Stimulated activated CD8-positive, alpha-beta memory T cell treated with anti-CD3 and anti-CD28 coated beads, Interleukin-4, amount 100 ng/mL, for 1 hour (primary cell): ENCODE measurements at places on chromosomes 5 and 9.

DNA sequence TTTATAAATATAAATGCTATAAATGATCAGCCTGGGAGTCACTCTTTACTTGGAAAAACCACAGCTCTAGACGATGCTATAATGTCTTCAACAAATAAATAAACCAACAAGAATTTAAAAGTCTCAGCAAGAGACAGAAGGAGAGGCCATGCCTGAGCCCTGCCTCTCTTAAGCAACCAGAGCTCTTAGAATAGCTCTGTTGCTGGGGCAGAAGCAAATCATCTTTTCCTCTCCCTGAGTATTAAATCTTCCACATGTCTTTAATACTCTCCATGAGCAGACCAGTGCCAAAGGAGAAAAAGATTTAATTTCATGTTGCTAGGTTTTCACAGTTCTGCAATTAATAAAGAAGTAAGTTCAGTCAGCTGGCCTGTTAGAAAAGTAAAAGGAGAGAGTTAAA lies 408.0 kb upstream of the SLC30A5 start:
- no peak for DNase-seq

- no peak for DNase-seq
Observed at GRCh38 chr9:21322911-21323461, 12.2 kb downstream of the KLHL9 start.

- DNase-seq = no peak
Observed at GRCh38 chr9:130450344-130451003, 5.7 kb downstream of the ASS1 start.

- no peak for DNase-seq
Observed at GRCh38 chr5:76737846-76738245, 21.9 kb downstream of the F2R start.

DNA sequence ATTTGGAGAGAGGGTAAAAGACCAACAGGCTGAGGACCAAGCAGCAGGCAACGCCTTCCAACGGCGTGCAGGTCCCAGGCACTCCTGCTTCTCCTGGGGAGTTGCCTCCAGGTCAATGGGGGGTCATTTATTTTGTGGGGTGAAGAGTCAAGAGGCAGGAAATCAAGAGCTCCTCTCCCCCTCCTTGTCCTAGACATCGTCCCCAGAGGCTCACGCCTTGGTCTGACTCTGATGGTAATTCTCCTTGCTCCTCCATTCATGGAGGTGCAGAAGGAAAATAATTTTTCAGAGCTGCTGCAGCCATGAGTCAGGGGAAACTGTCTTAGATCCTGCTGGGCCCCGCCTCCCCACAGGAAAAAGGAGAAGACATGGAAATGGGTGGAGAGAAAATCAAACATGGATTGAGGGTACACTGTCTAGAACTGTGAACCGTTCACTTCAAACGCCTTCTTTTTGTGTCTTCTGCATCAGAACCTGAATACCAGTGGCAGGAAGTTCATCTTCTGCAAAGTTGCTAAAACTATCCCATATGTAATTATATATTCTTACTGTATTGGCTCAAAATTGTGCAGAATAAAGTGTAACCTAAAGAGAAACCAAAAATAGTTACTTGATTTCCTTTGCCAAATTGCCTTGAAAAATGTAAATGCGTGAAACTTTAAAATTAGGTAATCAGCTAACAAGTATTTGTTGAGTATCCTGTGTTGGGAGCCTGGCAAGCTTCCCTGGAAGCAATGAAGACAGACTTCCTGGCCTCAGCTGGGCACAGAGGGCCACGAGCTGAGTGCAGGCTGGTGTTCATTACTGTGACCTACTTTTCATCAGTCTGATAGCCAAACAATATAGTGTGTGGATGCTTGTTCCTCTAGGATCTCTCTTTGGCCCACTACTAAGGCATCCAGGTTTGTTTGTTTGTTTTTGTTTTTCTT lies 142.0 kb downstream of the CMYA5 start:
- no peak for DNase-seq

DNA sequence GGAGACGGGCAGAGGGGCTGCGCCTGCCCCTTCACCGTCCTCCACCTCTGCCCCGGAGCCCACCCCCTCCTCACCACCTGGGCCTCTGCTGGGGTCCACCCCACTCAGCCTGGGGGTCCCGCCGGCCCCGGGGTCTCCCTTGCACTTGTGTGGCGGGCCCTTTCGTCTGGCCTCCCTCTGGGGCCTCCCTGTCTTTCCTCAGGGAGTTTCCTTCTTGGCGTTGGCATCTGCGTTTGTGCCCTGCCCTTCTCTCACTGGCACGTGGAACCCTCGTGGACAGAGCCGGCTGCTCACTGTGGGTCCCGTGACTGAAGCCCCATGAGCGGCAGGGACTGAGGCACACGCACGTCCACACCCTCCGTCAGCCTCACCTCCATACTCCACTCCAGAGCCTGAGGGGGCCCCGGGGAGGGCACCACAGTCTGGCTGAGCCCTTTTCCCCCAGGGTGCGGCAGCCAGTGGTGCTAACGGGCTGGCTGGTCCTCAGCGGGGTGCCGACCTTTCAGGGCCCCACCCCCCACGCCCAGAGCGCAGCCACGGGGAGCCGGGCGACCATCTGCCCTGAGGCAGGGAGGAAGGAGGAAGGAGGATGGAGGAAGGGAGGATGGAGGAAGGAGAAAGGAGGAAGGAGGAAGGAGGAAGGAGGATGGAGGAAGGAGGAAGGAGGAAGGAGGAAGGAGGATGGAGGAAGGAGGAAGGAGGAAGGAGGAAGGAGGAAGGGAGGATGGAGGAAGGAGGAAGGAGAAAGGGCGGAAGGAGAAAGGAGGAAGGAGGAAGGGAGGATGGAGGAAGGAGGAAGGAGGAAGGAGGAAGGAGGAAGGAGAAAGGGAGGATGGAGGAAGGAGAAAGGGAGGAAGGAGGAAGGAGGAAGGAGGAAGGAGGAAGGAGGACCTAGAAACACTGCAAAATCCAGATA lies 53.0 kb upstream of the NRARP start:
- no peak for DNase-seq

GRCh38 chr9:127963359-127964064 lies 17.3 kb downstream of the EEIG1 start:
- DNase-seq = no peak

DNA sequence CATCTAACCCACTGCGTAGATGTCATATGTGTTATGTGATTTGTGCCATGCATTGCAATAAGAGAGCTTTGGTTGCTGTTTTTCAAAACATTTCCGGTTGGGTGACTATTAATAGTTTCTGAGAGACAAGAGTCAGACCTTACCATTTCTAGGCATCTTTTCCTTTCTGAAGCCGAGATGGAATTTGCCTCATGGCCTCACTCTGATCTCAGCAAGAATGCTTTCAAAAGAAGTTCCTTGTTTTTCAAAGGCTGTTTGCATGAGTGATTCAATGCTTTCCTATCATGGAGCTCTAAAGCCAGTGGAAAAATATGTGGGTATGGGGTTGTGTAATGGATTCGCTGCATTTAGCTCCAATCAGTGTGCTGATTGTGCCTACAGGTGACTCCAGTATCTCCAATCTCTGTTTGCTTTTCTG lies 203.1 kb upstream of the PPP1R2B start:
- DNase-seq = no peak

DNA sequence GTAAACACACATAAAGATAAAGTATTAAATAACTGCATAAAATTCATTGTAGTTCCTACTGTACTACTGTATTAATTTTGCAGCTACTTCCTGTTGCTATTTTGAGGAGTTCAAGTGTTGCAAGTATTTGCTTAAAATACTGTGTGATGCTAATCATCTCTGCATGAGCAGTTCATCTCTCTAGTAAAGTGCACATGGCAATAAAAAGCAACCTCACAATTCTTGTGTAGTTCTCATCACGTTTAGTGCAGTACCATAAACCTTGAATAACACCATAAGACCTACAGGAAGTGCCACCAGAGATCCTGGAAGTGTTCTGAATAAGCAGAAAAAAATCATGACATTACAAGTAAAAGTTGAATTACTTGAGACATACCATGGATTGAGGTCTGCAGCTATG lies 34.6 kb downstream of the CPLANE1 start:
- DNase-seq = no peak

- no peak for DNase-seq
Observed at GRCh38 chr9:120383611-120383998, 196.4 kb downstream of the CDK5RAP2 start.

- DNase-seq = no peak
Observed at GRCh38 chr5:77329664-77330430, 119.4 kb downstream of the PDE8B start.

DNA sequence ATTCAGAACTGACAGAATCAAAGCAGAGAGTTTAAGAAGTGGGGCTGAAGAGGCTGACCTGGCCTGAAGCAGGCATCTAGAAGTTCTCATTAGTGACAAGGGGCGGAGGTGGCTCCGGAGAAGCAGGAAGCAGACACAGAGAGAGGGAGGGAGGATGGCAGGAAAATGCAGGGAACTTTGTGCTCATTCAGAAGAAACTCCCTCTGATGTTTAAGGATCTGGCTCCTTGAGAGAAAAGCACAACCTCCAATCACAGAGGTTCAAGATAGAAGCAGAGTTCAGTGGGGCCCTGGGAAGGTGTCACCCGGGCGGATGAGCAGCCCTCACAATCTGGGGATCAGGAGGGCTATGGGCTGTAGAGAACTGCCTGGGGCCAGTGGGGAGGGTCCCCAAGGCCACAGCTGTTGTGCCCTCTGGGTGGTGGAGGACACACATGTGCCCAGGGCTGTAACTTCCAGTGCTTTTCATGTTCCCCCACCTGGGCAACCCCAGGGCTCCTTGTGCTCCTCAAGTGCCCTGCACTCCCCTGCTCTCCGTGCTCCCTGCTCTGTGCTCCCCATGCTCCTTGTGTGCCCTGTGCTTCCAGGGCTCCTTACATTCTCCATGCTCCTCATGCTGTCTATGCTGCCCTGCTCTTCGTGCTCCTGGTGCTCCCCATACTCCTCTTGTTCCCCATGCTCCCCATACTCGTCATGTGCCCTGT lies 51.4 kb downstream of the TRIP13 start:
- DNase-seq = no peak

- no peak for DNase-seq
Observed at GRCh38 chr9:137371946-137372651, 50.9 kb downstream of the EXD3 start.

DNA sequence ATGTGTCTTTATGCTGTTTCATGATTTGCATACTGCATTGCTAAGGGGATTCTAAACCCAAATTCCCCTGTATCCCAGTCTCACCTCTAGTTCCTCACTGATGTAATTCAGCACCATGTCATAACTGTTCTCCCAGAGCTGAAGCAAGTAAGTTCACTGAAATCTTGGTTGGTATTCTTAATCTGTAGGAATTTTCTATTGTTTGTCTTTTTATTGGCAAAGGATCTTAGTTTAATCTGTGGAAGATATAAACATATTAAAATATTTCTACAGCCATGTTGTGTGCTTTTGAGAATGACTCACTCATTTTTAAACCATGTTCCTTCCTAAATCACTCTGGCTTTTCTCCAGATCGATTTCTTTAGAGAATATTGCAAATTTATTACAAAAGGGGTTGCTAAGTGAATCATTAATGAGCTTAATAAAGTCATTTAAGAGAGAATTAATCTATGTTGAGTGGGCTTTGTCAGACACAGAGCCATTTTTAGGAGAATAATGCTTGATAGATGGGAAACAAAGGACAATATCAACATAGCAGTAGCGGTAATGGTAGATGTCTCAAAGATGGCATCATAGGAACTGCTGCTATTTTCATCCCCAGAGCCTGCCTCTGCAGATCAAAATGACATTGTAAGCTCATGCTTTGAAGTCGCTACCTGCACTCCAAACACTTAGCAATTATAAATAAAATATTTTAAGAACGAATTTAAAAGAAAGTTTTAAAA lies 110.0 kb downstream of the ENC1 start:
- DNase-seq = no peak

DNA sequence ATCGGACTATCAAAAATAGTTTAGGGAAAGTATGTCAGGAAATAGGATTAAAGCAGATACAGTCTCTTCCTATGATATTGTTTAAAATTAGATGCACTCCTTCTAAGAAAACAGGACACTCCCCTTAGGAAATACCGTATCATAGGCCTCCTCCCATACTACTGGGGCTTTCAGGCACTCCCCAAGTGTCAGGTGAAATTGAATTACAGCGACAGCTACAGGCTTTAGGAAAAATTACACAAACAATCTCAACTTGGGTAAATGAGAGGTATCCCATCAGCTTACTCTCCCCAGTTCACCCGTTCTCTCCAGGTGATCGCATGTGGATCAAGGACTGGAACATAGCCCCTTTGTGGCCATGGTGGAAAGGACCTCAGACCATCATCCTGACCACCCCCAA lies 110.4 kb upstream of the EPB41L4A start:
- no peak for DNase-seq

DNA sequence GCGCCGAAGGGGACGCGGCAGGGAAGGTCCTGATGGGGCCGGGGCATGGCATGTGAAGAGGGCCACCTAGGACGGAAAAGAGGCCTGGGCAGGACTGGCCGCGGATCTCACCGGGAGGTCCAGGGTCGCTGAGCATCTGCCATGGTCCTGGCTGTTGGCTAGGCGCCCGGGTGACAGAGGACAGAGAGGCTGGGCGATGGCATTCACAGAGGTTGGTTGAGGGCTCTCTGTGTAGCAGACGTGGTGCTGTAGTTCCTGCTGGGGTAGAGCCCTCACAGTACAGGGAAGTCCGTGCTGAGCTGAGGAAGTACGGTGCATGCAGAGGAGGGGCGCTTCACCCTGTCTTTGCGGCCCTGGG lies 427 bp downstream of the PCYOX1L start:
- DNase-seq = no peak
